Stimulated activated CD8-positive, alpha-beta memory T cell treated with anti-CD3 and anti-CD28 coated beads, Interleukin-7, amount 100 ng/mL, for 1 hour (primary cell): ENCODE measurements at places on chromosomes 7 and 10.

DNA sequence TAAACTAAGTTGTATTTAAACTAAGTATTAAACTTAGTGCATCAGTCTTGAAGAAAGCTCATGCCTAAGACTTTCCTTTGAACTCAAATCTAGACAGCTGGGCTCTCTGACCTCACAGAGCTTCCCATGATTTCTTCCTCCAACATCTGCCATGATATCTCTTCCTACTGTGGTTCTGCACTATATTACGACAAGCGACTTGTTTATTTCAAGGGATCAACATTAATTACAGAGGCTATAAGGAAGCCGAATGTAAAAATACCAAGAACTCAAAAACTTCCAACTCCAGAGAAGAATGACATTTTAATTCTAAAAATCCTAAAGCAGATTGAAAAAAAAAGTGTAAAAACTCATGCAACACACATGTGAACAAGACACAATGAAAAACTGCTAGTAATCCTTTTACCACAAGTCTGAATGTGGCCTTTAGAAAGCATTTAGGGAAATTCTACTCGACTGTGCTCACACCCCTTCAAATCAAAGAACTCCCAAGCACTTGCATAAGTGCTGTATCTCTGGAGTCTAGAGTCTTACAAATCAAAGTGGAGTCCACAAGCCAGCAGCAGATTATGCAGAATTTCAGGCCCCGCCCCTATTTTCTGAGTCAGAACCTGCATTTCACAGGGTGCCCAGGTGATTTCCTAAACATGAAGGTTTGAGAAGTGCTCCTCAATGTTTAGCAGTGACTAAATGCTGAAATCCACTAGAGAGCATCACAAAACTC lies 22.7 kb upstream of the WASHC2A start:
- DNase-seq: no peak

GRCh38 chr7:82384051-82384464 lies 59.5 kb downstream of the CACNA2D1 start:
- no peak for DNase-seq

DNA sequence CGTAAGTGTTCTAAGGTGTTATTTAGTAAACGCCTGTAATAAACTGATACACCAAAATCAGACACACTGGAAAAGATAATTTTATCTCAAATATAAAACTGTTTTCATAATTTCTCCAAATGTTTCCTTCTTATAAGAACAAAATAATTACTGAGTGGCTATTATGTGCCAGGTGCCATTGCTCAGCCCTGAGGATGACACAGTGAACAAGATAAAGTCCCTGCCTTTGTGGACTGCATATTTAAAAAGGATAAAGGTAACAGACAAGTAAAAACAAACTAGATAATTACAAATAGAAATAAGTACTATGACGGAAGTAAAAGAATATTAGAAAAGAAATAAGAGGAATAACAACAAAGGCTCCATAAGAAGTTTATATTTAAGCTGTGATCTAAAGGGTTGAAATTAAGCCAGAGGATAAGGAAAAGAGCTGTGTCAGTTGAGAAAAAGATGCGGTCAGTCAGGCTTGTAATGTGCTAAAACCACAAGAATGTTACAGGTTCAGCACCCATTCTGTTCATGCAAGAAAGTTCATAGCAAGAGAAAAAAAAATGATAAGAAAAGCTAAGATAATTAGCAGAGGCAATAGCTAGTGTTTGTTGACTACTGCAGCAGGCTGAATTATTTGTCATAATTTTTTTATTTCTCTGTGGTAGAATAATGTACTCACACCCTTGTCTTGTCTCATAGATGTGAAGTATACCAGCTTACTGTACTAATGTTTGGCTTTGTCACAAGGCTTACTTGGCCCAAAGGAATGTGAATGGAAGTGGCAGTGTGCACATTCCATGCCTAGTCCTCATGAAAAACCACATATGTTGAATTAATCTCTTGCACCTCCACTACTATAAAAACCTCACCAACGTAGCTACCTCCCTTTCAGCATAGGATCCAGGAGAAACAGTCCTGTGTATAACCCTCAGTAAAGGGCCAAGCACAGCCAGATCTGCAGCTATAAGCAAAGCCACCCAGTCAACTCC lies 75.1 kb downstream of the CRPPA start:
- no peak for DNase-seq

- no peak for DNase-seq
Measured at GRCh38 chr7:149836434-149836833, 1.7 kb upstream of the ZNF862 start.

DNA sequence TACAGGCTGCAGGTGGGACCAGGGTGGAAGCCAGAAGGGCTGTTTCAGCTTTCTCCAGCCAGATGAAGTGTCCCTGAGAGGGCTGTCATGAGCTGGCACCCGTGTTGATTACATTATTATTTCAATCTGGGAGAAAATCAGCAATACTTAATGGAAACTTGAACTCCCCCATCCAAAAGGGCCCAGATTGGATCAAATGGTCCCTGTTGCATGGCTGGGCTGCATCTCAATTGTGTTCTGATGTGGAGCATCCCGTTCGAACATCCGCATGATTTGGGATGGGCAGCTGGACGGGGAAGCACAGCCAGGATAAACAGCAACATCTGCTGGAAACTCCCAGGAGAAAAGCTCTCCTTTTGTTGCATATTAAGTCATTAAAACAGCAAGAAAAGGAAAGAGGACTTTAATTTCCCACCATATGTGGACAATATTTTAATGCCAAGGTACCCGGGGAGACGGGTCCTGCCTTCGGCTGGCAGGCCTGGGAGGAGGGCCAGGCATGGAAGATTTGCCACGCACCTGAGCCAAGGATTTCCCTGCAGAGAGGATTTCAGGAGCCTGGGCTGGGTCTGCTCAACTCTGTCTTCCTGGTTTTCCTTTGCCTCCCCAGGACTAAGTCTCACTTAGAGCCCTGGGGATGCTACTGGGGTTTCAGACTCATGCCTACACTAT lies 52.4 kb downstream of the NPTX2 start:
- no peak for DNase-seq

DNA sequence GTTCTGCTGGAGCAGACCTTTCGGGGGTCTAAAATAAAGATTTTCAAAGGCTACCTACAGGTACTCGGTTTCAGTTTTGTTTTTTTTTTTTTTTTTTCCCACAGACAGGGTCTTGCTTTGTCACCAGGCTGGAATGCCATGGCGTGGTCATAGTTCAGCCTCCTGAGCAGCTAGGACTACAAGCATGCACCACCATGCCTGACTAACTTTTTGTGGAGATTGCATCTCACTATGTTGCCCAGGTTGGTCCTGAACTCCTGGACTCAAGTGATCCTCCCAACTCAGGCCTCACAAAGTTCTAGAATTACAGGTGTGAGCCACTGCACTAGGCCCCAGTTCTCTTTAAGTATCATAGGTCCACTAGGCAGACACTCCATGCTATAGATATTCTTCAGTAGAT lies 34.5 kb downstream of the BAMBI start:
- DNase-seq: no peak

DNA sequence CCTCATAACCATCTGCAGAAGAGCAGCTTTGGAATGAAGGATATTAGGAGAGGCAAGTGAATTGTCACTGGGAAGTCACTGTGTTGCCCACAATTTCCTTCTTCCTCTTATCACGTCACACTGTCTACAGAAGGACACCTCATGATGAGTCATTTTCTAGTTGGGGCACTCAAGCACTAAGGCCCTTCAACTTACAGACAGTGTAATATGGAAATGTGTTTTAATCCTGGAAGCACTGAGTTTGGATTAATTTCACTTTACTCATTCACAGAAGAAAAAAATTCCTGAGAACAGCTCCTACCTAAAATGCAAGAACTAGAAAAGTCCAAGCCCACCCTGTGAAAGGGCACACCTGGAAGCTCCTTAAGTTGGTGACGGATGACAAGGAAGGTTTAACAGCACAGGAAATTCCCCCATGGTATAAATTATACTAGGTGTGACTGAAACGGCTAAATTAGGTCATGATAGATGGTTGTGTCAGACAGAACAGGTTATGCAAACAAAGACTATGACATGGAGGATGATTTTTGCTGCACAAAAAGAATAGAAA lies 56.6 kb downstream of the PARD3 start:
- no peak for DNase-seq

GRCh38 chr10:85665681-85666080 lies 700.9 kb downstream of the GRID1 start:
- DNase-seq: no peak

DNA sequence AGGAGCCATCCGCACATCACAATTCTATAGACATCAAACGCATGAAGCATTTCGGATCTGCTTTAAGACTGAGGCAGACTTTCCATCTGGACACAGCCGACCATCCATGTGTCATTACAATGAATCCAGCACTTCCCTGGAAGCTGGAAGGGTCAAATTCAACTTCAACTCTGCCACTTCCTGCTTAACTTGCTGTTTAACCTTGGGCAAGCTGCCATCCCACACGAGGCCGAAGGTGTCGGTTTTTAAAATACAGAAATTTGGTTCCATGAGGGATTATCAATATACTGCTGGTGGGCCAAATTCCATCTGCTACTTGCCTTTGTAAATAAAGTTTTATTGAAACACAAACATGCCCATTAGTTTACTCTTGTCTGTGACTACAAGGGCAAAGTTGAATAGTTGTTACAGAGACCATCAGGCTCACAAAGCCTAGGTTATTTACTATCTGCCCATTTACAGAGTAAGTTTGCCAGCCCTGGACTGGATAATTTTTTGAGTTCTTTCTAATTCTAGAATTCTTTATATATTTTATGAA lies 134.6 kb downstream of the FAM204A start:
- DNase-seq: no peak

DNA sequence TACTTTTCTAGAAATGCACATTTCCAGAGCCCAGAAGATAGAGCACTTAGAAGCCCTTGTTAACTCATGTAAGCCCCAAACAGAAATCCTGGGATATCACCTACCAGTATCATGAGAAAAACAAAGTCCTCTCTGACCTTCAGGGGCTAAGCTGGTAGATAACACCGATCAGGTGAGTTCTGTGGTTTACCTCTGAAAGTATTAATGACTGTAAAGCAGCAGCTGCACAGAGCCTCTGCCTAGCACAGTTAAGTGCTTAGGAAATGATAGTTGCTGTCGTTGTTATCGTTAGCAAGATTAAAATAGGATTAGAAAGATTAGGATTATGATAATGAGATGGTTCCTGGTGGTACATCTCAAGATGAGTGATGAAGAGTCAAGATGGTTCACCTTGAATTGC lies 64.9 kb downstream of the PLXNA4 start:
- DNase-seq: no peak

DNA sequence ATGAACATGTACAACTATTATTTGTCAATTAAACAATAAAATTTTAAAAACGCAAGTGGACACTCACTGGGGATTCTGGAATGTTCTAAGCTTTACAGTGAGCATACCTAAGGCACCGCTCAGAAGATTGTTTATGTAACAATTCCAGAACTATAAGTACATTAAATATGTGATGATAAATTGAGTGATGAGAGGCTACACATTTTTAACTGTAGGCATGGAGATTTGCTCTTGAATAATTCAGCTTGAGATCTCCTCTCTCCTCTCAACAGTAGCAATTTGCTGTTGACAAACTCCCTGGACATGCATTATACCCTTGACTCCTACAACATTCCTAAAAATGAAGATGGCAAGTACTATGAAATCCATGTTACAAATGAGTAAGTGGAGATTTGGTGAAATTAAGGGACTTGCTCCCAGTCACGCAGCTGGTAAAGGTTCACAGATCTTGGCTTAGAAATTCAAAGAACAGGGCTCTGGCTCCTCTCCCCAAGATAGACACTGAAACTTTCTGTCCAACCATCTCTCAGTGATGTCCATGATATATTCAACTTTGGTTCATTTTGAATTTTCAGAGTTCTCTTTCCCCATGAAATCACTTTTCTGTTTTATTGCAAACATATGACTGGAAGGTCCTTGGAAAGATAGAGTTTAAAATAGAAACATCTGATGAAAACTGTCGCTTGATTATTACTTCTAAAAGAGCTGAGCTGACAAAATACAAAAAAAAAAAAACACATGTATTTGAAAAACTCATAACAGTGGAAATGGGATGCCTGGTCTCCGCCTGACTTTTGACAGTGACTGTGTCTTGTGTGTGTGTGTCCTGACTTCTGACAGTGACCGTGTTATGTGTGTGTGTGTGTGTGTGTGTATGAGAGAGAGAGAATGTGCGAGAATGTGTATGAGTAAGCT lies 488.3 kb downstream of the TNS3 start:
- no peak for DNase-seq

DNA sequence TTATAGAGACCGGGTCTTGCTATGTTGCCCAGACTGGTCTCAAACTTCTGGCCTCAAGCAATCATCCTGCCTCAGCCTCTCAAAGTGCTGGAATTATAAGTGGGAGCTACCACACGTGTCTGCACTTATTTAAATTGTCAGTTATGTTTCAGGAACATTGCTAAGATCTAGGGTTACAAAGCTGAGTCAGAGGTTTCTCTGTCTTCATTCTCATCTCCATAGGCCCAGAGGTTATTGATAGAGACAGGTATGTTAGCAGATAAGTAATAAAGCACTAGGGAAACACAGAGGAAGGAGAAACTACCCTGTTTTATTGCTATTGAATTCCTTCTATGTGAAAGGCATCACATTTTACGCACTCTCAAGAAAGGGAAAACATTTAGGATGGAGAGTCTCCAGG lies 214.1 kb downstream of the REEP3 start:
- no peak for DNase-seq
